ENCODE measurements at places on chromosomes 2 and 18. TPM values are rescaled to one million over a fixed set of nuclear protein-coding genes. Genes with fewer than 3 reads are reported as not detected.

DNA sequence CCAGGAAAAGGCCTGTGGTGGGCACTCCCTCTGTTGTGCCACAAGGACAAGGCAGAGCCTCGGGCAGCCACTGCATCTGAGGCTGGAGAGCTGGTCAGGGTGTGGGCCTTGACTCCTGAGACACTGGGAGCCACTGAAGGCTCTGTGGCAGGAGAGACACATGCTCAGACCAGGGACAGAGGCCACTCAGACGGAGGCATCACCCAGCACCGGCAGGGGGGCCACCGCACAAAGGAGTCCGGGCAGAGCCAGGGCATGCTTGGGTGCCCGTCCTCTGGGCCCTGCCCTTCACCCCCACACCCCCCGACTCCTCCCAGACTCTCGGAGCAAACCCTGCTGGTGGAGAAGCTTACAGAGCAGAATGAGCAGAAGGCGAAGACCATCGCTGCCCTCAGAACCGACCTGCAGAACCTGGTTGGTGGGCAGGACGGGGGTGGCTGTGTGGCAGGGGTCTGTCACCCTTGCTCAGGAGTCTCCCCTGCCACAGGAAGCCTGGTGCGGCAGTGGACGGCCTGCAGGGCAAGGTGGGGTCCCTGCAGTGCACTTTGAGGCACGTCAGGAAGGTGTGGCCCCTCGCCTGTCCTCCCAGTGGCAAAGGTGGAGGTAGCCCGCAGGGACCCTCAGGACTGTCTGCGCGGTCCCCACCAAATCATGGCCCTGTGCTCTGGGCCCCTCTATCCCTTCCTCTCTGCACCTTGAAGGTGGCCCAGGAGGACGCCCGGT is 26.0 kb downstream of the CROCC2 start:
- no peak overlapping the region for H3K4me3 ChIP-seq
- H3K27ac ChIP-seq, result no peak overlapping the region
- H3K36me3 ChIP-seq, result no peaks in the 10 kb centered on the region
- no peak for DNase-seq

GRCh38 chr2:172467382-172467781 is 40.0 kb downstream of the ITGA6 start:
- H3K27ac ChIP-seq, result no peak overlapping the region
- no peak overlapping the region for H3K4me3 ChIP-seq
- no peaks in the 10 kb centered on the region for H3K27me3 ChIP-seq

GRCh38 chr2:197675246-197675645 is at the start of gene RFTN2:
RFTN2 (minus strand) TSS chr2:197675587; CDS start chr2:197675458, 129 bp downstream.
- H3K4me3 ChIP-seq, result peak within 1 kb of the TSS; percentile 84
- DNase-seq, result no peak
- peaks cover 22% of the 10 kb centered on the region for H3K4me1 ChIP-seq
- H3K27me3 ChIP-seq, result no peaks in the 10 kb centered on the region
- H3K36me3 ChIP-seq, result no peaks in the 10 kb centered on the region
- H3K27ac ChIP-seq, result peak within 1 kb of the TSS; percentile 87

DNA sequence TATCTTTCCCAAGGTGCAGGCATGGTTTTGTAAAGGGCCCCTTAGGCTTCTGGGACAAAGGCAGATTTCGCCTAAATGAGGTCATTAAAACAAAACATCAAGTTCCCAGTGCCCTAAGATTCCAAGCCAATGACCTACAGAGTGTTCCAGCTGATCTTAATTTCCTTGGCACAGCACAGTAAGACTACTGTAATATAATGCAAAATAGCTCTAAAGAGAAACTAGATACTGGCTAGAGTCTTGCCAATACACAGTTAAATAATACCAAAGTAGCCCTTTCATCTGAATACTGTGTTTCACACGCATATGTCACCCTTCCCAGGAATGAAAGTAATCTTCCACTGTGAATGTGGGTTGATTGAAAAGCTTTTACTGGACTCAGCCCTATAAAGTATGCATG is 14.7 kb downstream of the GRB14 start:
- no peaks in the 10 kb centered on the region for H3K36me3 ChIP-seq
- no peak overlapping the region for H3K27ac ChIP-seq
- no peak for DNase-seq
- H3K27me3 ChIP-seq, result no peaks in the 10 kb centered on the region

DNA sequence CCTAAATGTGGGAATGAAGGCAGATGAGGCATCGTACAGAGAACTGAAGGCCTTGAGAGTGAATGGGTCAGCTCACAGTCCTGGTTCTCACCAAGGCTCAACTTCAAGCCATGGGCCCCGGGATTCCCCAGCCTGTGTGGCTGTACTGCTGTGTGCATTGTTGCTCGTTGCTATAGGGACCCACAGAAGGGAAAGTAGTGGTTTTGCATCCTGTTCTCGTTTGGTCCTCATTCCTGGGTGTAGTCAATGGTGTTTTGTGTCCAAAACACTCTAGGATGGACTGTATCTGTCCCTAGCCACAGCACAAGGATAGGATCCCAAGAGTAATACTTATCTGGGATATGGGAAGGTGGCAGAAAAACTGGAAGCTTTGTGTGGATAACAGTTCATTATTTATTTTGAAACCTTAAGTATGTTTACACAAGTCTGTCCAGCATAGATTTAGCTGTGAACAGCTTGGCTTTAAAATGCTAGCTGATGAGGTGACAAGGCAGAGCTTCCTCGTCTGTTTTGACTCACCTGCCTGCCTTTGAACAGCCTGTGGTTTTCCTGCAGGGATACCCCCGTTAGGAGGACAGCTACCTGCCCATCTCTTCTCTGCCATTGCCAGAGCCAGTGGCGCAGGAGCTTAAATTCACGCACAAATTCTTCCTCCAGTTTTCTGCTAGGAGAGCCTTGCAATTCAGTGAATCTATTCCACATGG is 85.0 kb downstream of the WDSUB1 start:
- H3K4me1 ChIP-seq, result peaks cover 12% of the 10 kb centered on the region
- no peaks in the 10 kb centered on the region for H3K27me3 ChIP-seq
- H3K4me3 ChIP-seq, result no peak overlapping the region
- no peak for DNase-seq

DNA sequence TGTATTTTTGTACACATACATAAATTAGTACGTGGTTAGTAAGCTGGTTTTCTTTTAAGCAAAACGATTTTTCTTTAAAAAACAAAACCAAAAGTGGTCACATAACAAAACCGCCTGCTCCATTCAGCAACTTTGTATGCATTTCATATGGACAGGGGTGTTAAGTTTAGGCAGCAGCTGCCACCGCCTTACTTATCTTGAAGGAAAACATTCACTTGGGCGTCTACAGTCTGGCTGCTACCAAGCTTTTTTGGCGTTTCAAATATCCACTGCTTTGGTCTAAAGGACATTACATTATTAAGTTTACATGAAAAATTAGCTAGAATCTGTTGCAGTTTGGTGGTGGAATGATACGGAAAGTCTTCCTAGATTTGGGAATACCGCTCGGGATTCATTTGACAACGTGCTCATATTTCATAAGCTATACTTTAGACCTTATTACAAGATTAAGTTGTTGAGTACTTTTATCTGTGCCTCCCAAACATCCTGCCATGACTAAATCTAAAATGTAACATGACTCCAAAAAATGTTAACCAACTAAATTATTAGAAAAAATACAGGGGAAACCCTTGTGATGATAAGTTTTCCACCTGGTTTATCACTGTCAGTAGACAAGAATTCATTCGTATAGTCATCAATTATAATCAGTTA is 214.8 kb downstream of the NEDD4L start:
- no peaks in the 10 kb centered on the region for H3K4me1 ChIP-seq
- H3K27ac ChIP-seq, result no peak overlapping the region
- no peak for DNase-seq

- H3K36me3 ChIP-seq, result no peaks in the 10 kb centered on the region
- no peaks in the 10 kb centered on the region for H3K27me3 ChIP-seq
- no peaks in the 10 kb centered on the region for H3K4me1 ChIP-seq
- H3K27ac ChIP-seq, result no peak overlapping the region
Observed at GRCh38 chr2:224658780-224659405, 57.3 kb downstream of the CCDC195 start.

DNA sequence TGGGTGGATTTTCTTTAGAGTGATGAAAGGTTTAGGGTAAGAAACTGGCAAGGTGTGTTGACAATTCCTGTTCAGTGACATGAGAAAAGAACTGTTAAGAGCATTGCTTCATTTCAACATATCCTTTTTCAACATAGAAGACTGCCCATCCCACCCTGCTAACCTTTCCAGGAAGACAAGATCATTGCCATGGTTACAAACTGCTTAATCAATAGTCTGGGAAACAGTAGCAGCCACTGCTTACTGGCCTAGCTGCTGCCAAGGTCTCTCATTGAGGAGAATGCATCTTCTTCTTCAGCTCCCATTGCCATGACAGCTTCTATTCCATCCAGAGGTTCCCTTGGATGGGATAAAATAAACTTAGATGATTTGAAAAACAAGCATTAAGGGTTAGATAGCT is 212.1 kb downstream of the LRRTM1 start:
- H3K4me3 ChIP-seq, result no peak overlapping the region
- H3K27me3 ChIP-seq, result no peaks in the 10 kb centered on the region
- H3K4me1 ChIP-seq, result no peaks in the 10 kb centered on the region
- no peak for DNase-seq
- H3K36me3 ChIP-seq, result no peaks in the 10 kb centered on the region

Gene SPAST
- 8.5 TPM for total RNA-seq

Gene ANO7
- 1.2 TPM for total RNA-seq

Gene PJVK
- 1.8 TPM for total RNA-seq

Gene CHRND
- not detected for total RNA-seq
